Fibroblast of skin of back (primary cell): ENCODE measurements at places on chromosomes 4 and X.

- DNase-seq: peak; percentile 78
Measured at GRCh38 chr4:112526061-112526460, 10.1 kb upstream of the NEUROG2 start.

- DNase-seq: peak; percentile 99
Measured at GRCh38 chr4:122783301-122784215, 43.1 kb upstream of the FGF2 start.

DNA sequence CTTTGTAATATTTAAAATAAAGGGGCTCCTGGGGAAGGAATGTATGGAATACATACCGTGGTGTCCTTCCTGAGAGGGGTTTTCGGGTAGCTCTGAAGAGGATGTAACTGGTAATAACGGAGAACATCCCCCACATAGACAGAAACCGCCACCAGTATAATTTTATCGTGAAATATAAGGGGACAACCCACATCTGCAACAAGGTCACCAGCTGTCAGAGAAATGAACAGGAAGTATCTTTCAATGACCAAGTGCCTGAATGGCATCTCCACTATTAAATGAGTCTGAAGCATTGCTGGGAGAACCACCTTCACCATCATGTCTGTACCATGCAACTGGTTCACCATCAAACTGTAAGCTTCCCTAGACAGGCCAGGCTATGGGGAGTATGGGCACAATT, 31.7 kb downstream of the RNF175 start:
- no peak for DNase-seq

- DNase-seq: no peak
Measured at GRCh38 chr4:26802790-26803189, 57.9 kb upstream of the STIM2 start.

- DNase-seq: no peak
Measured at GRCh38 chr4:169222761-169223160, 48.0 kb downstream of the SH3RF1 start.

DNA sequence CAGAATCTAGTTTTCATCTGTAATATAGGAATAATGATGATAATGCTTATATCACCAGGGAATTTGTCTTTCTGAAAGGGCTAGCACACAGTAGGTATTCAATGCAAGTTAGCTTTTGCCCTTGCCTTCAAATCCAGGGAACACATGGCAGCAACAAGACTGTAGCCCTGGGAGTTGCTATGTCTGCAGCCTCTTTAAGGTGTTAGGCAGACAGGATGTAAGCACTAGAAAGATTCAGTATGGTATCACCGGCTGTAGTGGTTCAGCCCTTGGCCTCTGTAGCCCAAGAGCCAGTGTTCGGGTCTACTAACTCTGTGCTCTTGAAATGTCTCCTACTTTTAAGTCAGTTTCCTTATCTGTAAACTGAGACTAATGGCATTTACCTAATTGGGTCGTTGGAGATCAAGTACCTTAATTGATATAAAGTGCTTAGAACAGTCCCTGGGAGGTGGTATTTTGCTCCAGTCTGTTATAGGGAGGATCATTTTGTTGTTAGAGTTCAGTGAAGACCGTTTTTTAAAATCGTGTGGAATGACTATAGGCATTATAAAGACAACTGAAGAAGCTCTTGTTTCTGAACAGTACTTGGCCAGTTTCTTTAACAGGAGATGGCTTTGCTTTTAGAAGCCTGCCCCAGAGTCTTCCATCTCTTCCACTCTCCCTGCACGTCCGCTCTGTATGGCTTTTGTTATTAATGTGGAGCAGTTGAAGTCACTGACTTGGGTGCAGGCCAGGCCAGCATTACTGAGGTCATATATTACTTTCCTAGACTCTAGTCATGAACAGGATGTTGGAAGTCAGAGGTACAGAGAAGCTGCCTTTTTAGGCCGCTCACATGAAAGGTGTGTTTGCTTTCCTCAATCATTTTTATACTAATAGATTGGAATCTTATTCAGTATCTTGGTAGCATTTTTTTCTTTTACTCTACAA, 44.8 kb downstream of the GAB1 start:
- peak; percentile 90 for DNase-seq

- DNase-seq: no peak
Measured at GRCh38 chrX:2676794-2677675, 14.1 kb upstream of the CD99 start.

GRCh38 chrX:153688911-153689590, 1.3 kb downstream of the SLC6A8 start:
- DNase-seq: peak; percentile 23
